ENCODE measurements at places on chromosomes 6 and 20.

DNA sequence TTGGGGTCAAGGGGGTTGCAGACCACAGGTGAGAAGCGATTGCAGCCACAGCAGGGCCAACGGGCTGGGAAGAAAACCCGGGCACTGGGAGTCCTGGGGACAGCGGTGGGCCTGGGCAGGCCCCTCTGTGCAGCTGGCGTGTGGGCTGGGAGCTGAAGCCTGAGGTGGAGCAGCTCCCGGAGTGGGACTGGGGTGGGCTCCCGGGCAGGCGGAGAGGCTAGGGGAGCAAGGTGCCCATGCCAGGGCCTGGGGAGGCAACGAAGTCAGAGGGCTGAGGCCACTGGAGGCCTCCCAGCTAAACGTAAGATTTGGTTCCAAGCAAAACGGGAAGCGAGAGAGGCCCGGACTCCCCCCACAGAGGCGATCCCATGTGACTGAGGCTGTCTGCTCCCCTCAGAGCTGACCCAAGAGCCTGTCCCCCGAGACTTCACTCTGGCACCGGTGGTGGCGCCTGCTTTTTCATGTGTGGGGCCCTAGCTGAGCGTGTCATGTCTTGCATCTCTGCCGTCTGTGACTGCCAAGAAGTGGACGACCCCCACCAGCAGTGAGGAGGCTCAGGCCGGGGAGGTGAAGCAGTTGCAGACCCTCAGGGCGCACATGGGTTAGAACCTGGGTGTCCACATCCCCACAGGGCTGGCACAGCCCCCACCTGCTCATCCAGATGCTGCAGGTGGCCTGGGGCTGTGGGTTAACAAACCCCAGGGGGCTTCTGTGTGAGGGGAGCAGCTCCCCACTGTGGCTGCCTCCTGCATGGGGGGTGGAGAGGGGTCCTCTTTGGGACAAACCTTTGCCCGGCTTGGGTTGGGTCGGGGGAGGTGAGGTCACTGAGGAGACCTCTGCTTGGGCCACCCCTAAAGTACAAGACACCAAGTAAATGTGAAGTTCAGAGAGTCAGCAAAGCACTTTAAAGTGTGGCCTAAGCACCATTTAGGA is 212.3 kb downstream of the TAF4 start:
- H3K4me1 ChIP-seq: no peaks in the 10 kb centered on the region
- H3K27me3 ChIP-seq: peaks cover 8% of the 10 kb centered on the region
- no peaks in the 10 kb centered on the region for H3K36me3 ChIP-seq

DNA sequence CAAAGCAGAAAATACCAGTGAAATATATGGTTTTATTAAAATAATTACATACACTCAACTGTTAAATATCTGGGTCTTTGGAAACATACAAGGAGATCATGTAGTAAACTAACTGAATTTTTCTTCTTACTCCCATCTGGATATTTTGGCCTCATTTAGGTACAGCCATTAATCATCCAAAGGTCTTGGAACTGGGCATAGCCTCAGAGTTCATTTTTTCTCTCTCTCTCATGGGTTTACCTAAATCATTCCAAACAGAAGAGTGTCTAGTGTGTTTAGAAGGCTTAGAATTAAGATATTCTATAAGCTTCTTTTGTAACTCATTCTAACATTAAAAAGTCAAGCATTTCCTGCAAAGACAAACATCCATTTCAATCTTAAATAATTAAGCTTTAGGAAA is 79.4 kb downstream of the HMGCLL1 start:
- no peak for DNase-seq
- H3K4me3 ChIP-seq: no peak overlapping the region
- no peak overlapping the region for H3K27ac ChIP-seq
- H3K4me1 ChIP-seq: no peaks in the 10 kb centered on the region
- H3K36me3 ChIP-seq: no peaks in the 10 kb centered on the region

DNA sequence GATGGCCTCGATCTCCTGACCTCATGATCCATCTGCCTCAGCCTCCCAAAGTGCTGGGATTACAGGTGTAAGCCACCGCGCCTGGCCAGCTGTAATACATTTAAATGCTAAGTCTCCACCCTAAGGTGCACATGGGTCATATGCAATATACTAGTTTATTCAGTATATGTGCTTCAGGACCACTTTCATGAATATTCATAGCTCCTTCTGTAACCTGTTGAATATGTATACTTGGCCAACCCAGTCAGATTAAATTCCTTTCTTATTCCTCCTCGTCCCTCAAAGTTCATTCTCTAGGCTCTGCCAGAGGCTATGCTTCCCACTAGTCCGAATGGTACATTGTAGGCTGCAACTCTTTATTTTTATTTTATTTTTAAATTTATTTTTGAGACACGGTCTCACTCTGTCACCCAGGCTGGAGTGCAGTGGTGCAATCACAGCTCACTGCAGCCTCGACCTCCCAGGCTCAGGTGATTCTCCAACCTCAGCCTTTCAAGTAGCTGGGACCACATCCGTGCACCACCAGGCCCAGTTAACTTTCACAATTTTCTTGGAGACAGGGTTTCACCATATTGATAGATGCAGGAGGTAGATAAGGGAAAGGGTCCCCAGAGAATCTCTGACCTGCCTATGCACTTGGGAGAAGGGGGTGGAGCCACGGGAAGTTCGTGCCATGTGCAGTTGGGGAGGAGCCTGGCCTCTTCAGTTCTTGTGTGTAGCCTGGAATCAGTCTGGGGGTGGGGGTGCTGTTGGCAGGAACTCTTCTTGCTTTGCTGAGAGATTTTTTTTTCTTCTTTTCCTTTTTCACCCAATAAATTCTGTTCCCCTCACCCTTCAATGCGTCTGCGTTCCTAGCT is 41.3 kb upstream of the DDR1 start:
- H3K27me3 ChIP-seq: no peaks in the 10 kb centered on the region
- H3K4me3 ChIP-seq: no peak overlapping the region
- DNase-seq: no peak
- peaks cover 58% of the 10 kb centered on the region for H3K4me1 ChIP-seq
- H3K27ac ChIP-seq: peak overlapping the region; percentile 35

GRCh38 chr6:18218233-18218632 is 46.1 kb downstream of the DEK start:
- no peak for DNase-seq
- H3K36me3 ChIP-seq: peaks cover 6% of the 10 kb centered on the region
- no peaks in the 10 kb centered on the region for H3K4me1 ChIP-seq
- no peak overlapping the region for H3K4me3 ChIP-seq
- no peaks in the 10 kb centered on the region for H3K27me3 ChIP-seq
- no peak overlapping the region for H3K27ac ChIP-seq

GRCh38 chr20:24364482-24364881 is 104.9 kb upstream of the SYNDIG1 start:
- no peaks in the 10 kb centered on the region for H3K4me1 ChIP-seq
- no peak overlapping the region for H3K27ac ChIP-seq
- no peak for DNase-seq
- H3K4me3 ChIP-seq: no peak overlapping the region

- DNase-seq: no peak
- H3K4me1 ChIP-seq: peaks cover 3% of the 10 kb centered on the region
- no peak overlapping the region for H3K4me3 ChIP-seq
These were observed 37.0 kb upstream of the MPC1 start for GRCh38 chr6:166419717-166420116.

DNA sequence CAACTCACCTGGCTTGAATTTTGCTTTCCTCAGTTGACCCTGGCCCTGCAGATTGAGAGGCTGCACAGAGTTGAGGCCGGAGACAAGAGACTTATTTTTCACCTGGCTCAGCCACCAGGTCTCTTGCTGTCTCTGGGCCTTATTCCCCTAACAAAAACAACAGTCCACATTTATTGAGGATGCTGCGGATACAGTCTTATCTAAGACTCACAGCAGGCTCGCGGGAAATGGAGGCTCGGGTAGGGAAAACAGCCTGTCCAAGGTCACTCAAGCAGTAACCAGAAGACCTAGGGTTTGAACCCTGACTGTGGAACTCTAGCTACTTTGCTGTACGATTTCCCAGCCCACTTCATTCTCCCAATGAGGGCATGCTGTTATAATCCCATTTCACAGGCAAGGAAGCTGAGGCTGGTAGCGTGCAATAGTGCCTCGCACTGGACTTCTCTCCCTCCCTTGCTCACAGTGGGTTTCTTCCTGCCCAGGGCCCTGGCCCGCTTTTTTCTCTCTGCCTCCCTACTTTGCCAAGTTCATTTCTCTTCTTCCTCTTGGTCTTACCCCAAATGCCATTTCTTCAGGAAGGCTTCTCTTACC is 57.7 kb downstream of the RBM38 start:
- DNase-seq: no peak
- H3K4me3 ChIP-seq: no peak overlapping the region
- H3K27me3 ChIP-seq: peaks cover 10% of the 10 kb centered on the region
- H3K4me1 ChIP-seq: peaks cover 7% of the 10 kb centered on the region

- H3K27ac ChIP-seq: no peak overlapping the region
- no peak for DNase-seq
- no peaks in the 10 kb centered on the region for H3K4me1 ChIP-seq
- no peaks in the 10 kb centered on the region for H3K27me3 ChIP-seq
These were observed 2177.4 kb upstream of the DEFB115 start for GRCh38 chr20:29079769-29080690.

- H3K27ac ChIP-seq: no peak overlapping the region
- no peak for DNase-seq
- H3K27me3 ChIP-seq: no peaks in the 10 kb centered on the region
- H3K36me3 ChIP-seq: no peaks in the 10 kb centered on the region
- H3K4me3 ChIP-seq: no peak overlapping the region
These were observed 140.8 kb upstream of the CARMIL1 start for GRCh38 chr6:25138233-25138933.

GRCh38 chr6:164396071-164397047 is 913.0 kb downstream of the C6orf118 start:
- H3K4me1 ChIP-seq: no peaks in the 10 kb centered on the region
- no peaks in the 10 kb centered on the region for H3K27me3 ChIP-seq
- H3K4me3 ChIP-seq: no peak overlapping the region

DNA sequence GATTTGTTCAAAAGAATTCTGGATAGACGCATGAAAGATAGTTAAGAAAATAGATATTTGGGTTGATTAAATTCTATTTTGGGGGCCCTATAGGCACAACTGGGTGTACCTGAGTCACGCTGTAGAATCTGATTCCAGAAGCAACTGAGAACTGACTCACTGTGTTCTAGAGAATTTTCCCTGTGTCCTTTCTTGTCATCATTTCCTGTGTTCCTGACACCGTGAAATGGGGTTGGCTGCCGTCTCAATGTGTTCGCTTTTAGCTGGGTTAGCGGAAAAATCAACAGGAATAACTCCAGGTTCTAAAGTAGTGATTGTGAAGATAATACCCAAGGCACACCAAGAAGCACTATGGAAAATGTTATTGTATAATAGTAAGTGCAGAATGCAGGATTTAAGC is 5.0 kb downstream of the GCNT2 start:
- H3K27me3 ChIP-seq: no peaks in the 10 kb centered on the region
- no peak for DNase-seq
- H3K27ac ChIP-seq: no peak overlapping the region
- H3K4me3 ChIP-seq: no peak overlapping the region

GRCh38 chr6:40799296-40800140 is 212.4 kb upstream of the LRFN2 start:
- no peaks in the 10 kb centered on the region for H3K36me3 ChIP-seq
- H3K27ac ChIP-seq: no peak overlapping the region
- H3K4me3 ChIP-seq: no peak overlapping the region
- H3K27me3 ChIP-seq: no peaks in the 10 kb centered on the region
- no peaks in the 10 kb centered on the region for H3K4me1 ChIP-seq

GRCh38 chr6:3205913-3206312 is 21.5 kb downstream of the TUBB2B start:
- H3K36me3 ChIP-seq: no peaks in the 10 kb centered on the region
- H3K27ac ChIP-seq: no peak overlapping the region
- H3K4me3 ChIP-seq: no peak overlapping the region
- H3K4me1 ChIP-seq: peaks cover 12% of the 10 kb centered on the region
- H3K27me3 ChIP-seq: no peaks in the 10 kb centered on the region

GRCh38 chr6:163576114-163576513 is 161.6 kb downstream of the QKI start:
- no peak overlapping the region for H3K4me3 ChIP-seq
- H3K36me3 ChIP-seq: no peaks in the 10 kb centered on the region
- H3K4me1 ChIP-seq: no peaks in the 10 kb centered on the region
- H3K27ac ChIP-seq: no peak overlapping the region
- DNase-seq: no peak
- no peaks in the 10 kb centered on the region for H3K27me3 ChIP-seq

GRCh38 chr20:41889126-41889843 is 271.1 kb upstream of the CHD6 start:
- H3K27me3 ChIP-seq: no peaks in the 10 kb centered on the region
- no peak overlapping the region for H3K4me3 ChIP-seq
- H3K27ac ChIP-seq: no peak overlapping the region
- DNase-seq: peak; percentile 1

- H3K4me1 ChIP-seq: no peaks in the 10 kb centered on the region
- H3K36me3 ChIP-seq: no peaks in the 10 kb centered on the region
- H3K27me3 ChIP-seq: no peaks in the 10 kb centered on the region
- H3K27ac ChIP-seq: no peak overlapping the region
These were observed 15.7 kb upstream of the LAMA4 start for GRCh38 chr6:112269979-112270566.

DNA sequence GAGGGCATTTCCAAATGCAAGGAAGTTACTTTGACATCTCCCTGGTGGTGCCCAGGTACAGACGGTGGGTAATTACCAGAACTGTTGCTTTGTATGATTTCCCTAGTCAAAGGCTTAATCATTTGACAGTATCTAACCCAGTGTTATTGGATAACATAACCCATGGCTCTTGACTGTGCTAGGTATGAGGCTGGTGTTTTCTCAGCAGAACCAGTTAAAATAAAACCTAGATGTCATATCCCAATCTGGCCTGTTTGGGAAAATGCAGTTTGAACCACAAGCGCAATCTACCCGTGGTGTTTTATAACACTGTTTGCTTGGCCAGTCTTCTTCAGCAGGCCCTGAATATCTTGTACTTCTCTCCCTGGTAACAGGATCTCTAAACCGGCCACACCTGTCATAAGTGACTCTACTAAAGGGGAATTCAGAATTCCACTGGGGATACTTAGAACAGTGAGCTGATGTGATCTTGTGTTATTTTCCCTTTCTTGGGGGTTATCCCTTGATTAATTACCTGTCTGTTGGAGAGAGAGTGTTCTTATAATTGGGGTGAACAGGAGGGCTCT is 32.8 kb downstream of the PPP1R14C start:
- DNase-seq: no peak
- no peak overlapping the region for H3K4me3 ChIP-seq
- no peaks in the 10 kb centered on the region for H3K4me1 ChIP-seq
- H3K27ac ChIP-seq: no peak overlapping the region
- H3K27me3 ChIP-seq: no peaks in the 10 kb centered on the region
- no peaks in the 10 kb centered on the region for H3K36me3 ChIP-seq

DNA sequence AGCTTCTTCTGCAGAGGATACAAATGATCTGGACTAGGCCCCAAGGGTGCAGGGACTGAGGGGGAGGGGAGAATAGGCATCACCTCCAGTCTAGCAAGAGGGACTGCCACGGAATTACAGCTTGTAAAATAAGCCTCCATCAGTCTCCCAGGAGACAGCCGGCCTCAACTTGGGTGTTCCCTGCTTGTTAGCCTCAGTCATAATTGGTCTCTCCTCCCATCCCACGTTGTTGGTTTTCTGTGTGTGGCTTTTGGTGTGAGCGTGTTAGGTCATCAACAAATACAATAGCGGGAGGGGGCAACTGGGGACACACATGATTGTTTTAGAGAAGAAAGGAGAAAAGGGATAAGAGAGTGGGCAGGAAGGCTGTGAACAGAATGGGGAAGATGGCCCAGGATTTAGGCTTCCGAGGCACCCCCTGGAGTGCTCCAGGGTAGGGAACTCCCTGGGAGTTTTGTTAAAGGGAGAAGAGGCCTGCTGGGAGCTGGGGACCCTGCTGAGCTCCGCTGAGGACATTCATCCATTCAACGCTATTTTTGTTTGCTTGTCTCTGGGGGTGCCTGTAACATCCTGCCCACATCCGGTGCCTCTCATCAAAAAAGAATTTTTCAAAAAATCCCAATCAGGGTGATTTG is 9.2 kb downstream of the FOXA2 start:
- H3K27me3 ChIP-seq: no peaks in the 10 kb centered on the region
- H3K27ac ChIP-seq: no peak overlapping the region
- DNase-seq: no peak
- H3K4me1 ChIP-seq: no peaks in the 10 kb centered on the region

Measured in HCT116 (cell line).